CD4-positive, alpha-beta T cell (primary cell): ENCODE measurements at places on chromosomes 5 and 9.

GRCh38 chr5:138663561-138663960 lies 88.4 kb upstream of the HSPA9 start:
- DNase-seq: no peak

DNA sequence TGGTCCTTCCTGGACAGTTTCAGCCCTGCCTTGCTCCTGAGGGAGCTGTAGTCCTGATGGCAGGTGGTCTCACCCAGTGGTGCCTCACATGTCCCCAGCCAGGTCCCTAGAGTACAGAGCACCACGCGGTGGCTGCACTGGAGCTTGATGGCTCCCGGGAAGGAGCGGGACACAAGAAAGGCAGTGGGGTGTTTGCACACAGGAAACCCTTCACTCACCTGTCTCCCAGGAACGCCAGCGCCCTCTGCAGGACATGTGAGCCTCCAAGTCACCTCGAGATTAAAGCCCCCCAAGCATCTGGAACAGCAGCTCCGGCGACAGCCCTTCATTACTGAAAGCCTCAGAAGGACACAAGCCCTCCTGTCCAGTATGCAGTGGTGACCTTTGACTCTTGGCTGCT lies 19.9 kb upstream of the TMEM250 start:
- no peak for DNase-seq

DNA sequence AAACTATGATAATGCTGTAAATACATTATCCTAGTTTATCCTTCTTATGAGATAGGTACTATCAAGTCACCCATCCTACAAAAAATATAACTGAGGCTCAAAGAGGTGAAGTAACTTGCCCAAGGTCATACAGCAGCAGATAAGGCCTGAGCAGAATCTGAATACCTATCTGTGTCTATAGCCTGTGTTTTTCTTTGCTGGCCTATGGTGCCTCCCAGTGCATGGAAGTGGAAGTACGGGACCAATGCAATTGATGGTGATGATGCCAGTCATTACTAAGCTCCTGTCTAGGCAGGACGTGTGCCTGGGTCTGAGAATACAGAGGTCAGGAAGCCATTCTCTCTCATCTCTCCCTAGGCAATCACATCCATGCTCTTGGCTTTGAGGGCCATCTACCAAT lies 67.8 kb downstream of the FAT2 start:
- peak; percentile 53 for DNase-seq

DNA sequence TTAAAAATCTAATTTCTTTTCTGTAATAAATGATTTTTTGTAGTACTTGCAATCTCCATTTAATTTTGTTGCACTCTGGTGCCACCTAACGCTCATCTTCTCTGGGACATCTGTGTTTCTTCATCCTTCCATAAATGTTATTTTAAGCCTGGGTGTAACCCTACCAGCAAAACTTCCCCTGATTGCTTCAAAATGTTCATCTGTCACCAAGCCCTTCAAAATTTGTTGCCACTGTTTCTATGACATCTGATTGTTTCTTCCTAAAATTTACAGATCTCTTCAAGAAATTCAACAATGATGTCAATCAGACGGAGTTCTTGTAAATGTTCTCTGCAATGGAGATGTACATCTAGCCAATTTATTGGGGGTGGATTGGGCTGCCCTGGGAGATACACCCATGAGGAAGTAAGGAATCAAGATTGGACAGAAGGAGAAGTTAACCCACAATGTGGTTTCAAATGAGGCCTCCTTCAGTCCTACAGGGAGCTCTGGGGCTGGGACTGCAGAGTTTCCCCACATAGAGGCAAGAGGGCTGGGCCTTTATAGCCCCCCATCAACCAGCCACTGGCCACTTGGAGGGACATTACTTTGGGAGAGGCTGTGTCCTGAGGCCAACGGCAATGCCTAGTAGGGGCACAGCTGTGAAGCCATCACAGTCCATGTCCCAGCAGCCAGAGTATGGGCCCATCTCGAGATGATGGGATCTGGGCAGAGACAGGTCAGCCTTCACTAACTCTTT lies 23.3 kb downstream of the MCTP1 start:
- no peak for DNase-seq
